ENCODE measurements at places on chromosomes 4 and X.

DNA sequence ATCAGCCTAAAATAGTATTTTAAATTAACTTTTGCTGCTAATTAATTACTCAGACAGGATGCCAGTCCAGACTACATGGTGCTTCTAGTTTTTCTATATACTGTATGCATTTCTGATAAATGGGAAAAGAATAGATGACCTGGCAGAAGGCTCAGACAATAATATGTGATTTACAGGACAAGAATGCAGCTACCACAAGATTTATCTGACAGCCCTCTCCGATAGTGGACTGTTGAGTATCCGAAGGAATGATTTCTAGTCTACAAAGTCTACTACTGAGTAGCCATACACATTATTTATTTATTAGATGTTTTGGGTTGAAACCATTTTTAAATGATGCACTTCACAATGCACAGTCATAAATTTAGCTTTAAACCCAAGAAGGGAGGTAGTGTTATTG lies 212.8 kb downstream of the MAB21L2 start:
- DNase-seq: no peak

DNA sequence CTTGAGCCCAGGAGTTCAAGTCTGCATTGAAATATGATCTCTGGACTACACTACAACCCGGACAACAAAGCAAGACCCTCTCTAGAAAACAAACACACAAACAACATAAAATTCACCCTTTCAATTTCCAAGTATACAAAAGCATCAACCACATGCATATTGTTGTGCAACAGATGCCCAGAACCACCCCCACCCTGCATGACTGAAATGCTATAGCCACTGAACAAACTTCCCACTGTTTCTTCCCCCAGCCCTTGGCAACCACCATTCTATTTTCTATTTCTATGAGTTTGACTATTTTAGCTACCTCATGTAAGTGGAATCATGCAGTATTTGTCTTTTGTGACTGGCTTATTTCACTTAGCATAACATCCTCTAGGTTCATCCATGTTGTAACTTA lies 14.2 kb upstream of the C4orf51 start:
- DNase-seq: peak; percentile 4

- no peak for DNase-seq
Measured at GRCh38 chrX:153802513-153803045, 8.1 kb downstream of the SSR4 start.

- peak; percentile 99 for DNase-seq
Measured at GRCh38 chr4:8393593-8394038, 46.9 kb downstream of the ACOX3 start.

- no peak for DNase-seq
Measured at GRCh38 chr4:11069083-11069482, 359.6 kb downstream of the HS3ST1 start.

GRCh38 chrX:121085612-121086010 lies 38.2 kb downstream of the GLUD2 start:
- DNase-seq: no peak

DNA sequence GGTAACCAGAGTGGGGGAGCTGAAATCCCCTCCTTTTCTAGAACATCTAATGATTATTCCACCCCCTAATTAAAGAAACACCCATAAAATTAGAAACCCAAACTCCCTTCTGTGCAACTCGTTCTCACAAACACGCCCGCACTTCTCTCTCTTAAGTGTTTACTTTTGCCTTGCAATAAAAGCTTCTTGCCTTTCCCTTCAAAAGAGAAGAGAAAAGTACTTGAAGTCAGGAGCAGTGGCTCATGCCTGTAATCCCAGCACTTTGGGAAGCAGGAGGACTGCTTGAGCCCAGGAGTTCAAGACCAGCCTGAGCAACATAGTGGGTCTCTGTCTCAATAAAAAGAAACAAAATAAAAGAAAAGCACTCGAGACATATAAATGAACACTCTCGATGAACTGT lies 3.6 kb upstream of the GPR173 start:
- DNase-seq: no peak

GRCh38 chrX:50565718-50566117 lies 95.1 kb upstream of the DGKK start:
- no peak for DNase-seq

GRCh38 chrX:122092360-122092759 lies 1045.0 kb downstream of the GLUD2 start:
- DNase-seq: no peak

DNA sequence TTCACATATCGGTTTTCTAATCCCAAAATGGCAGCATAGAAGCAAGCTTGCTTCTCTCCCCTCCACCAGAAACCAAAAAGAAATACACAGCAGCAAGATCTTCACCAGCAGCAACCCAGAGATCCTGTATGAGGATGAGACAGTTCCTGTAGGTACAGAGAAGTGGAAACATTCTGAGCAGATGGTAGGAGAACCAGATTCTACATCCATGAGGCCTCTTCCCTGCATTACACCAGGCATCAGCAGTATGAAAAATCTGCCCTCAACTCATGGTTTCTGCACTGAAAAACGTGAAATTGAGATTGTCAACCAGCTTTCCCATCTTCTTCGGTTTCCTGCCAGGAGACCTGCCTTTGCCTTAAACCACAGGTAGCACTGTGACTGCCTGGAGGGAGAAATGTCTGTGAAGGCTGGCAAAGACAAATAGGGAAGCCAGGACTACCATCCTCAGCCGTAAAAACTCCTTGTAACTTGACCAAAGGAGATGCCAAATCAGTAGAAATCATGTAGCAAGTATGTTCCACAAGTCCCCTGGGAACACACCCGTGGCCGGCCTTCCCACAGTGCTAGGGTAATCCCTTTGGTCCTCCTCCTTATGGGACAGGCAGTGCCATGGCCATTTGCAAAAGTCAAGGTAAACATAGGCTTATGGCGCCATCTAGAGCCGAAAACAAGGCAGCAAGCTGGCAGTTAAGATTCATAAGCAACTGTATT lies 24.0 kb upstream of the MTHFD2L start:
- DNase-seq: peak; percentile 86

DNA sequence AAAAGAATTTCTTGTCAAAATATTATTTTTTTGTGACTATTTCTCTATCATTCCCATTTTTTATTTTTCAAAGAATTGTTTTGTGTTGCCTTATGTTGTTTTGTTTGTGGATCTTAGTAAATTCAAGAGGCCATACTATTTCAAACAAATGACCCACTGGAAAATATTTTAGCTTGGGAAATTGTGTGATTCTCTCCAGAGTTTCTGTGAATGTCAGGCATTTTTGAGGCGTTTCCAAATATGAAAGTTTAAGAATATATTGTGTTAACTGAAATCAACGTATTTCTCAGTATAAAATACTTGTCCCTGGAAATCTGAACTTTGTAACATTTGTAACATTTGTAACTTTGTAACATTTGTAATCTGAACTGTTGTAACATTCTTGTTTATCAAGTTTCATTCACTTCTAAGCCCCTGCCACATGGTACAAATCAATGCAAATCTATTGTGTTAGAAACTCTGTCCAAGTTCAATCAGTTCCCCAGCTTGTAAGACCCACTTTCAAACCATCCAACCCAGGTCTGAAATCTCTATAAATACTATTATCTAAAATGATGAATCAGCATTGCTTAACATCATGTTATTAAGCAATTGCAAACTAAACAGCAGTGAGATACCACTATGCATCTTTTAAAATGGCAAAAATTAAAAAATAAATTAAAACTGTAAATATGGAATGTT lies 465.4 kb upstream of the GRID2 start:
- DNase-seq: no peak

Measured in EH (cell line).